ENCODE measurements at places on chromosomes 2 and 18. TPM values are rescaled to one million over a fixed set of nuclear protein-coding genes. Genes with fewer than 3 reads are reported as not detected.

DNA sequence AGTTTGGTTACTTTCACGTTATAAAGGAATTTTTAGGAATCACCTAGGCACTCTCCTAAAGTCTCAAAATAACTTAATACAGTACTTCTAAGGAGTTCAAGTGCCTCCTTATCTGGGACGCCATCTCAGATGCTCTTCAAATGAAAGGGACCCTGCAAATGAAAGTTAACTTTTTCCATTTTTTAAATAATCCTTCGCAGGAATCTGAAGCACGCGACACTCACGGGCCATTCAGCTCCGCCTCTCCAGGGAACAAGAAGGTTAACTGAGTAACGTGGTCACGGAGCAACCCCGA is 537 bp upstream of the ZC3H15 start:
- DNase-seq, result no peak

DNA sequence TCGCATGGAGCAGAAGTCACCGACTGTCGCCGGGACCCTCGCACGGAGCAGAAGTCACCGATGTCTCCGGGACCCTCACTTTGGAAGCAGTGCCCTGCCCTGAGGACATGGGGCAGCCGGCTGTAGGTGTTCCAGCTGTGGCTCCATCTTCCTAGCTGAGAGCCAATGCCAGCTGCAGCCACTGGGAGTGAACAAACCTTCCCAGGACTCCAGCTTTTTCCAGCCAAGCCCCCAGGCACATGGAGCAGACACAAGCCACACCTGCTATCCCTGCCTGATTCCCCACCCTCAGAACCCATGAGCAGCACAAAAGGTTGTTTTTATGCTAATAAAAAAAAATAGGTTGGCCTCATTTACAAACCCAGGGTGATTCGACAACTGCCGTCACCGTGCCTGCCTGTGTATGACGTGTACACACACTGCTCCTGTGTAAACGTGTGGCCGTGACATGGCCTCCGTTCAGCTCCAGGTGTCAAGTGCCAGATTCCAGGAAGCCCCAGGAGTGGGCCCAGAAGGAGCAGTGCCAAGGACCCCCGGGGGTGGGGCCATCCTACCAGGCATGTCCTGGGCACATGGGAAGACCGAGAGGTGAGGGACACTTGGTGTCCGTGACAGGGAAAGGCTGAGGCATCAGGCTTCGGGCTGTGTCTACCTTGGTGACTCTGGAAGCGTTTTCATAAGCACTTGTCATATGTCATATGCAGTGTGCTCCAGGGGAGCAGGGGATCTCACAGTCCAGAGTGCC is 91.5 kb downstream of the EIPR1 start:
- no peak for DNase-seq

Gene MREG
- total RNA-seq, result 1.6 TPM

DNA sequence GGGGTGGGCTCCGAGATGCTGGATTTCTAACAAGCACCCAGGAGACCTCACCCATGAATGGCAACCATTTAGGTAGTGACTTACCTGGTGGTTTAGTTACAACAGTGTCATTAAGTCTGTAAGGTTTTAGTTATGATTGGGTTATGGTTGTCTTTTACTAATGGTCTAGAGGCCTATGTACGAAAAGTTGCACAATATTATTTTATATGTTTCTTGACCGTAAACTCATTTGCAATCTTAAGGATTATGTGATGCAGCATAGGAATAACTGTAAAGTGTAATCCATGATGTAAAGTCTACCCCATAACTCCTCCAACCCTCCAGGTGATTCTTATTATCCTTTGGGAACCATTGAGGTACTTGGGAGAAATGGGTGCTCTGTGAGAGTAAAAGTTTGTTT is 155.4 kb upstream of the ZEB2 start:
- DNase-seq, result no peak

- DNase-seq, result no peak
These were observed 164.0 kb upstream of the ZEB2 start for GRCh38 chr2:144683966-144684365.

- no peak for DNase-seq
These were observed 99.4 kb downstream of the FTCDNL1 start for GRCh38 chr2:199751492-199752120.

DNA sequence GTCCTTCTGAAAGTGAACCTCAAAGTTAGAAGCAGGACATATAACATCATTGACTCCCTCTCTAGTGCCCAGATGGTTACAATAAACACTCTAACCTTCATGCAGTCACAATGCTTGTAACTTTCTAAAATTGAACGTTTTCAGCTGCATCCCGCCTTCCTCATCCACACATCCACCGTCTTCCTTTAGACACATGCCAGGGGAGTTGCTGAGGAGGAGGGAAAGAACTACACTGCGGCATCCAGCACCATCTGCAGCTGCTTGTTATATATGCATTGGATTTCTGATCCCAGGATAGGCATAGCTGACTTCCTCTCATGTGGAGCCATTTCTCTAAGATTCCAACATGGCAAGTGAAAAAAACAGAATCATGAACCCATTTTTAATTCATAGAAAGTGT is 96.8 kb downstream of the FBXO15 start:
- no peak for DNase-seq

Gene UNC80
- not detected for total RNA-seq

GRCh38 chr18:8667846-8668245 is 37.5 kb upstream of the MTCL1 start:
- no peak for DNase-seq

Gene BUB1
- 0.27 TPM for total RNA-seq

Gene CCDC68
- total RNA-seq, result 18.4 TPM

DNA sequence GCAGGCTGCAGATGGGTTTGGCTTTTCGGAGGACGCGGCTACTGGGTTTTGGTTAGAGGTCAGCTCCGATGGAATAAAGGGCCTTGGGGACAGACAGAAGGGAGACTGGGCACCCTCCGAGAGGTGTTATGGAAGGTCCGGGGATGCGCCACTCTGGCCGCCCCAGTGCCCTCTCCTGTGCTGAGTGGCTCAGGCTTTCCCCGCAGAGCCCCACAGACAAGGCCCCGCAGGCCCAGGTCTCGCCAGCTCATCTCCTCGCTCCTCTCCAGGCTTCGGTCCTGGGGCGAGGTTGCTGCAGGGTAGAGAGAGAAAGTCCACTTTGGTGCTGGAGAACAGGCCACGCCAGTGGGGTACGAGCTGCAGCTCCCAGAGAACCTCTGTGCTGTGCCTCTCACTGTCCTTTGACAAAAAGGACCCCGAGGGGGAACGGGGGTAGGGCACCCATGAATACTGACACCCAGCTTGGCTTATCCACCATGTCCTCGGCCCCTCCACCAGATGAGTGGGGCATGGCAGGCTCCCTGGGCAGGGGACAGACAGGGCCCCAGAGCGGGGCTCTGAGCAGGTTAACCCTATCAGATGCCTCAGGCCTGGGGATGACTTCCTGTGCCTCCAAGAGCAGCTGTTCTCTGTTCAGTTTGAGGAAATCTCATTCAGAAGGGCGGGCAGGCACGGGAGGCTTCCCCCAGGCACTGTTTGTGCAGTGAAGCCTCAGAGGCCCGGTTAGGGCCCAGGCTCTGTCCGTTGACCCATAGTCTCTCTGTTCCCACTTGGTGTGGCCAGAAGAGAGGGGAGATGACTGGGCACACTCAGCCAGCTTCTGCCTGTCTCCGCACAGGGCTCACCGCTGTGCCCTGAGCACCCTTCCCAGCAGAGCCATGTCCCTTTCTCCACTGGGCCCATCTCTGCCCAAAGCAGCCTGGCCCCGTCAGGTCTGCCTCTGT is 15.7 kb upstream of the CNNM3 start:
- DNase-seq, result no peak

Gene PLGLB2
- 4.9 TPM for total RNA-seq

DNA sequence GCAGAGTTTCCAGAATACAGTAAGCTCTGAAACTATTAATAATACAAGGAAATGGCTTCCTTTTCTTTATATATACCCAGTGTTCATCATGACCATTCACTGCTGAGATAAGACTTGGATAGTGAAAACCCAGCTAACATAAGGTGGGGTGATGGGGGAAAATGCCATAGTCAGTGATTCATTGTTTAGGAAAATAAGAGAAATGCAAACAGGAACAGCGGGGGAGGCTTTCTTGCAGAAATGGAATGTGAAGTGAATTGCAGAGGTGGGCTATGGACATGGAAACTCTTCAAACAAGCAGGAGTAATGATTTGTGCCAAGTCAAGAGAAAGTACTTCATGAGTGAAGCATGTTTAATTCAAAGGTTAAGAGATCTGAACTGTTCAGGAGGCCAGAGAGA is 519.4 kb downstream of the TDRD15 start:
- DNase-seq, result no peak

DNA sequence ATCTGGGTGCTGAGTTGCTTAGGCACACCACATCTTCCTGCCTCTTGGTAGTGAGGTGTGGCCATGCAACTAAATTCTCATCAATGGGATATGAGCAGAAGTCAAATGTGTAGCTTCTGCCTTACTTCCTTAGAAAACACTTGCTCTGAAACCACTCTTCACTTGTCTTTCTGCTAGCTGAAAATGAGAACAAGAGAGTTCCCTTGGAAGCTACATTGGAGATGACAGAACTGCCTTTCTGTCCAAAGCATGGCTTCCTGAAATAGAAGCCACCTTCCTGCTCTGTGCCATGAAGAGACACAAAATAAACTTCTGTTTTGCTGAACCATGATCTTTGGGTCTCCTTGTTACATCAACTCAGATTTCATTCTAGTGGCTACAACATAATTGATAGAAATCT is 659.9 kb downstream of the IRS1 start:
- DNase-seq, result no peak

Gene VWA3B
- total RNA-seq, result not detected

All from thoracic aorta (tissue), 2 donors.